ENCODE measurements at places on chromosomes 1 and 21.
A peak's percentile ranks its signal among the peaks of the same experiment; 100 is the strongest.

- no peak for DNase-seq
Observed at GRCh38 chr1:29236712-29237128, 398 bp downstream of the PTPRU start.

DNA sequence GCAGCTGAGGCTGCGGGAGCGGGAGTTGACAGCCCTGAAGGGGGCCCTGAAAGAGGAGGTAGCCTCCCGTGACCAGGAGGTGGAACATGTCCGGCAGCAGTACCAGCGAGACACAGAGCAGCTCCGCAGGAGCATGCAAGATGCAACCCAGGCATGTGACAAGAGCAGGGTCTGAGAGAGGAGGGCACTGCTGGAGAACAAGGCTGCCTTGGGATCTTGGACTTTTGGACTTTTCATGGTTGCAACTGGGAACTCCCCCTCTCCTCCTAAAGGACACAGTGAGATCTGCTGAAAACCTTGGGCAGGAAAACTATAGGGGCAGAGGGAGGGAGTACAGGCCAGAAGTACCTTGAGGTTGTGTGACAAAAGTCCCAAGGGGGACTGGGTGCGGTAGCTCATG lies 13.5 kb downstream of the CGN start:
- no peak for DNase-seq

- no peak for DNase-seq
Observed at GRCh38 chr1:32373996-32374592, 11.8 kb downstream of the TSSK3 start.

- DNase-seq = peak; percentile 95
Observed at GRCh38 chr1:66335859-66336640, 197.9 kb upstream of the SGIP1 start.

- no peak for DNase-seq
Observed at GRCh38 chr1:165052936-165053335, 303.6 kb downstream of the LMX1A start.

GRCh38 chr1:231931846-231932454 lies 305.4 kb downstream of the DISC1 start:
- DNase-seq = peak; percentile 32

- no peak for DNase-seq
Observed at GRCh38 chr1:31901838-31902509, 36.2 kb downstream of the PTP4A2 start.

DNA sequence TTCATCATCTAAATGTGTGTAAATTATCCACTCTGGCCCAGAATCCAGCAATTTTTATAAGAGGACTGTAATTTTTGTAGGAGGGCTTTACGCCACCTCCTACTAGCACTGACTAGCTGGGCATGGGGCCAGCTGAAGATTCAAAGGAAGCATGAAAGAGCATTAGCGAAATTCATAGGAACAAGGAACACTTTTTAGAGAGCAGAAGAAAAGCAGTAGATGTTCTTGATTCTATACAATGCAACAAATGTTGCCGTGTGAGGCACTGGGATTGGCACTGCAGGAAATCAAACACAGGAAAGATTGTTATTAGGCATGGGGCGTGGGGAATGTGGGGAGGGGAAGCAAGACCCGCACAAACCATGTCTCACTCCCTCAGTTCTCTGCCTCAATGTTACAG lies 58.4 kb upstream of the PARP1 start:
- no peak for DNase-seq

DNA sequence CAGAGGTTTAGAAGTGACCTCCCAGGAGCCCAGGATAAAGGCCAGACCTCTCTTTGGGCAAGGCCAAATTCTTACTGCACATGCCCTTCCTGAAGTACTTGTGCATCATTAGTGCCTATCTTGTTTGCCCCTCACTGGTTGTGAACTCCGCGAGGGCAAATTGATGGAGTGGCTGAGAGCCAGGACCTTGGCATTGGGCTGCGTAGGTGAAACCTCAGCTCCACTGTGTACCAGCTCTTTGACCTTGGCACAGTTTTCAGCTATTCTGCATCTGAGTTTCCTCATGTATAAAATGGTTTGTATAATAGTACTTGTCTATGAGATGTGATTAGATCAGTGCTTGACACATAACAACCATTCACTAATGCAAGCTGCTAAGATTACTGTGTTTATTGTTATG lies 11.5 kb downstream of the OTUD3 start:
- no peak for DNase-seq

DNA sequence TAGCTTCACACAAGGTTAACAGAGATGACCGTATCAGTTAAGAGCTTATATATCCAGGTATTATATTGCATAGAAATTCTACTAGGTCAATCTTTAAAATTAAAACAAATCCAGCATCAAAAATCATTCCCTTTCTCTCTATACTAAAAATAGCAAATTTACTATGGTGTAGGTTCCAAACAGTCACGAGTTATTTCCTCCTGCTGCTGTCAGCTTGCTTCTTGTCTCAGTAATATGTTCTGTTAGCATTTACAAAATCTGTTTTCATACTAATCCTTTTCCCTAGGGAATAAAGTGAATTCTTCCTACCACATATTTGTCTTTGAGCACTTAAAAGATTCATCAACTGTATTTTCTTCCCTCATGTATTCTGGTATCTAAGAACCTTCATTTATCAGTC lies 2.5 kb downstream of the WDR26 start:
- DNase-seq = no peak

DNA sequence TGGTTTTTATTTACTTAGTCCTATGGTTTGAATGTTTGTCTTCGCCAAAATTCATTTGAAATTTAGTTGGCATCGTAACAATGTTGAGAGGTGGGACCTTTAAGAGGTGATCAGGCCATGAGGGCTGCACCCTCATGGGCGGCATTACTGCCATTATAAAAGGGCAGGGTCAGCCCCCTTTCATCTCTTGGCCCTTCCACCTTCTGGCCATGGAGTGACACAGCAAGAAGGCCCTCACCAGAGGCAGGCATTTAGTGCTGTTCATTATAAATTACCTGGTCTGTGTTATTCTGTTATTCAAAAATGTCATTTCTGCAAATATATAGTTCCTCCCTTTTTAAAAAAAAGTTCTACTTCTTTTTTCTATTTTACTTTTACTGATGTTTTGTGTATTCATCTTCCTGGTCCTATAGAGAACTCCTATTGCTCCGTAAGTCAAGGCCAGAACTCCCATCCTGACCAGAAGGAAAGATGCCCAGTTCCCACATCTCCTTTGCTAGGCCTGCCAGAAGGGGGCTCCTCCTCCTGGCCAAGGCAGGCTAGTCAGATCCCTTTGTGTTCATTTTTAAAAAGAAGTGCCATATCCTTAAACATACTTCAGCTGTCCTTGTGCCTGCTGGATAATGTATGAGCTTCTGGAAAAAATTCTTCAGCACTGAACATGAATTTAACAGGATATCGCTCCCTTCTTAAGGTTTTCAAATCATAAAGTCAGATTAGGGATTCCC lies 10.0 kb upstream of the LBR start:
- no peak for DNase-seq

GRCh38 chr21:34983680-34984086 lies 65.4 kb downstream of the RUNX1 start:
- peak; percentile 38 for DNase-seq

DNA sequence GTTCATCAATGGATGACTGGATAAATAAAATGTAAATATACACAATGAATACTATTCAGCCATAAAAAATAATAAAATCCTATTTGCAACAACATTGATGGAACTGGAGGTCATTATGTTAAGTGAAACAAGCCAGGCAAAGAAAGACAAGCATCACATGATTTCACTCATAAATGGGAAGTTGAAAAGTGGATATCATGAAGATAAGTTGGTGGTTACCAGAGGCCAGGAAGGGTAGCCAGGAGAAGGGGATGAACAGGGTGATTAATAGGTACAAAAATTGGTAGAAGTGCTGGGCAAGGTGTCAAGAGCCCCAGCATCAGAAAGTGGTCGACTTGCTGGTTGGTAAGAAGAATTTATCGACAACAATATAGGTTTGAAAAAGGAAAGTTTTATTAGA lies 1.3 kb upstream of the PARK7 start:
- DNase-seq = no peak

DNA sequence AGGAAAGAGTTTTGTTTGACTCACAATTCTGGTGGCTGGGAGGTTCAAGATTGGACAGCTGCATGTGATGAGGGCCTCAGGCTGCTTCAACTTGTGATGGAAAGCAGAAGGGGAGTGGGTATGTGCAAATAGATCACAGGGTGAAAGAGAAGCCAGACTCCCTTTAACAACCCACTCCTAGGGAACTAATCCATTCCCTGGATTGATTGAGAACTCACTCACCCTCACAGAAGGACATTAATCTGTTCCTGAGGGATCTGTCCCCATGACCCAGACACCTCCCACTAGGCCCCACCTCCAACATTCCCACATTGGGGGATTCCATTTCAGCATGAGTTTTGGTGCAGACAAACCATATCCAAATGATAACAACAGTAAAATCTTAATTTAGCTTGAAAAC lies 25.6 kb downstream of the UBE2T start:
- DNase-seq = no peak

DNA sequence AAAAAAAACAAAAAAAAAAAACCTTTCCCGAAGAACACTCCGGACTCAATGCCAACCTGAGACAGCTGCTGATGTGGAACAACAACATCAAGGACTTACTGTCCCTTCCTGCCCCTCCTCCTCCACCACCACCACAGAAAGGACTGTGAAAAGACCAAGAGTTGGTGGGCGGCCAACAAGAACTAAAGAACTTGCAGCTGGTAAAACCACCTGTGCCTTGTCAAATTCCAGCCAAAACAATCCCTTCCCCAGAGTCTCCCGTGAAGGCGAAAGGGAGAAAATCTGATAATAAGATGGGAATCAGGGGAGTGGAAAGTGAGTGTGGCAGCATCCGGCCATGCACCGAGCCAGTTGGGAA lies 88.9 kb downstream of the PROX1 start:
- no peak for DNase-seq

DNA sequence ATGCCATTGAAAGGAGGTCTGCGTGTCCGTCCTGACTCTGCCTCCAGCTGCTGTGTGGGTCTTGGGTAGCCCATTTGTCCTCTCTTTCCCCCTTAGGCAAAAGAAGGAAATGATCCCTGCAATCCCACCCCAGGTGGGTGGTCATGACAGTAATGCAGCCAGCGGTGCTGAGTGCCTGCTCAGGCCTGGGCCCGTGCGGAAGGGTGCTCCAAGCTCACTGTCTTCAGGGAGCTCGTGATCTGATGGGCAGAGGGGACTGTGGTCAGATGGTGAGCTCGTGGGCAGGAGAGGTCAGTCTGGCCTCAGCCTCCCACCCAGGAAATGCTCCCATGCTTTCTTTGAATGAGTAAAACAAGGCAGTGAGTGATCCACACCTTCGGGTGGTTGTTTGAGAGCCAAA lies 35.3 kb upstream of the TTC4 start:
- no peak for DNase-seq

DNA sequence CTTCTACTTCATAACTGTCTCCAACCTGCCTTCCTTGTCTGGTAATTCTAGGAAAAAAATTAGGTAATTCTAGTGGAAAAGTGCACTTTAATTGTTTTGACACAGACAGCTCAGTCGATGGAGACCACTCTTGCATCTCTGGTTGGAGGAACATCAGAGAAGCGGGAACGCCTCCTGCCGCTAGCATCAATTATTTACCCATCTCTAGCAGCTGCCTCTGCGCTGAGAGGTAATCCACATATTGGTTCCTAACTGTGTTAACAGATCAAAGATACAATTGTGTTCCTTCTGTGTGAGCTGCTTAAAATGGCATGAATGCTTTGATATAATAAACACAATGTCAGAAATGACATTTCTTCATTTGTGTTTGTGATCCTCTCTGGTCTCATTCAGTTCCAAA lies 33.3 kb downstream of the C2CD2 start:
- no peak for DNase-seq

DNA sequence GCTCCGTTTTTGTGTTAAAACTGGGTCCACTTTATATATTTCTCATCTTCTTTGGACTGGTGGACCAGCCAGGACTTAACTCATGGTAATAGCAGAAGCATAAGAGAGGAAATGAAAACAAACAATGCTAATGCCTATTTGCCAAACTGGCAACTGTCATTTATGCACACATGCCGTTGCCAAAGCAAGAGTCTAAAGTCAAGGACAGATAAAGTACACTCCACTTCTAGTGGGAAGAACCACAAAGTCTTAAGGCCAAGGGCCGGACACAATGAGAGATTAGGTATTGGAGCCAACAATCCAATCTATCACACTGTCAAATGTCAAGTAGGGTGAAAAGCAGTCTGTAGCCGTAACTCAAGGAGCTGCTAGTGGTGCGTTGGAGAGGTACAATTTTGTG lies 157.7 kb downstream of the LYPLAL1 start:
- DNase-seq = no peak

DNA sequence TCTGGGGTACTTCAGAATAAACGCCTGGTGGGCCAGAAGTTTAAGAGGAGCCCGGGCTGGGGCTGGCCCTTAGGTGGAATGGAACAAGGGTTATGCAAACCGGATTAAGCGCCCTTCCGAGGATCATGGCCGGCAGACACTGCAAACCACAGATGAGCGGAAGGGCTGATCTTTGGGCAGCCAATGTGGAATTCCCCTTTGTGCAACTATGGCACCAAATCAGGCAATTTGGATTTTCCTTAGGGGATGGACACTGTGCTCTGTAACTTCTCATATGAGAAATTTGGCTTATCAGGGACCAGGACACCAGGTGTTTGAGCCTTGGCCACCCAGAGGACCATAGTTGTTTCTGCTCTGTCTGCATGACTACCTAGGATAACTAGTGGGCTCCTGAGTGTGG lies 5.7 kb upstream of the IL10 start:
- no peak for DNase-seq

DNA sequence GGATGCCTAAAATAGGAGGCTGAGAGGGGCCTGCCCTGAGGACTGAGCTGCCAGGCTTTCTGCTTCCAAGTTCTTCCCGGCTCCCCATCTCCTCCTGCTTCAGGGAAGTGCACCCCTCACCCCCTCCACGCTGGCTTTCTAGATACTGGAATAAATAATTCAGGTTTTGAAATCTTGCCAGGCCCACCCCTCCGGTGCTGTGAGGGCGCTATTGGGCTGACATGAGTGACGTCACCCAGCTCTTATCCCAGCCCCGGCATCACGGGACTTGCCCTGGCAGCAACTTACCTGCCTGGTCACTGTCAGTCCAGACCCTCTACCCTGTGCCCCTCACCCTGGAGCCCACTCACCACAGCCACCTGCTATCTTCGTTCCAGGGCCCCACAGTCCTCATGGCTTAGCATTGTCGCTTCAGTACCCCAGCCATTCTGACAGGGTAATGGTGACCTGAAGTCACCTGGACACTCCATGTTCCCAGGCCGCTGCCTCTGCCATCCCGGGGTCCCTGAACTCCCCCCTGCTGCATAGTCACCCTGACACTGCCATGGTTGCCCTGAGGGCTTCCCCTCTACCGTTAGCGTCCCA lies 819 bp upstream of the GPR3 start:
- DNase-seq = peak; percentile 36

DNA sequence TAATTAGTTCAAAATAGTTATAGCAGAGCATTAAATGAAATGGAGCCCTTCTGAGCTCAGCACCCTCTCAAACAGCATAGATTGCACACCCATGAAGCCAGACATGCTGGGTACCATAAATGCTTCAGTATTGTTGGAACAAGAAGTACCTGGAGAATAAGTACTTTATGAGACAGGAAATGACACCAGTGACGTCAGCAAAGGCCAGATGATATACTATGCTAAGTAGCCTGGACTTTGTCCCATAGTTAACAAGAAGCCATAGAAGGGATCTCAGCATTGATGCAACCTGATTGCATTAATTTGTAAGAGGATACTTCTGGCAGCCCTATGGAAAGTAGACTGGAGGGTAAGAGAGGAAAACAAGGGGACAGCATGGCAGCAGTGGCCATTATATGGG lies 16.3 kb upstream of the GADD45A start:
- DNase-seq = no peak

GRCh38 chr21:34882719-34883131 lies 166.4 kb downstream of the RUNX1 start:
- no peak for DNase-seq

Measured in CD4-positive, alpha-beta T cell treated with Interleukin-4 for 1 hour (primary cell).